ENCODE measurements at places on chromosomes 2 and 18.

DNA sequence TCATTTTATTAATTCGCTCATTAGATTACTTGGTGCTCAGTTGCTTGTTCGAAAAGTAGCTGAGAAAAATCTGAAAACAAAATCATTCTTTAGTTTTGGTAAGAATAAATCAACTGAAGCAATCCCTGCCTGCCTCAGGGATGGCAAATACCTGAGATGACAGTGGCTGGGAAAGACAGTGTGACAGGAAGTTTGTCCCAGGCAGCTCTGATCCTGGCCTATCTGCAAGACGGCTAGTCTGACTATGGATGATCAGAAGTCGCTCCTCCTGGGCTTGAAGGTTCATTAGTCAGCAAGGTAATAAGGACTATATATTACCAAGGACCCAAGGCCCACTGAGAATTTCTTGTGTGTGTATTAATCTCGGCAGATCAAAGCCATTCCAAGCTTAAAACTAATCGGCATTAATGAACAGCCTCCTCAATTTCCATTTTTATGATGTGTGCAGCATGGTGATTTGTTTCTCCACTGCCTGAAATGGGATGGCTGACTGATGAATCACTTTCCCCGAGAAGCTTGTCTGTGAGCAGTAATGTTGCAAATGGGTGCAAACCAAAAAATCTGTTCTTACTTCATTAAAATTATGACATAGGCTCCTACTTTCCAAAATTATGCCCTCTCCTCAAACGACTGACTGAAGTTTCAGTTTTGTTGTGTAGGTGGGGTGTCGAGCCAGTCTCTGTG is 199.9 kb downstream of the ACTR3 start:
- DNase-seq: no peak

- DNase-seq: peak; percentile 77
Measured at GRCh38 chr18:13159579-13159978, 59.0 kb upstream of the LDLRAD4 start.

DNA sequence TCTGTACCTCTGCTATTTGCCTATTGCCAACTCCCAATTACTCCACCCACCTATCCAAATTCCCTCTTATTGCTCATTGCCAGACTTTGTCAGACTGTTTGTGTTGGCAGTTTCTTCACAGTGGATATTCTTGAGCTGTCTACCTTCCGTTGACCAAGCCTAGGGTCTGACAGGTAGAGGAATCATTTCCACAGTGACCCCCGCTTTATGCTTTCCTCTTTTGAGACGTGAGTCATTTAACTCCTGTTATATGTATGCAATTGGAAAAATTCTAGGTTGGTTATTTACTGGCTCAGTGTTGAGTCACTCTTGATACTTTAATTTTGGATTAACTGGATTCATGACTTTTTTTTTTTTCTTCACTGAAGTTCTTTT is 187.7 kb downstream of the IRS1 start:
- DNase-seq: no peak

GRCh38 chr2:136226903-136227302 is 109.0 kb upstream of the CXCR4 start:
- DNase-seq: no peak

DNA sequence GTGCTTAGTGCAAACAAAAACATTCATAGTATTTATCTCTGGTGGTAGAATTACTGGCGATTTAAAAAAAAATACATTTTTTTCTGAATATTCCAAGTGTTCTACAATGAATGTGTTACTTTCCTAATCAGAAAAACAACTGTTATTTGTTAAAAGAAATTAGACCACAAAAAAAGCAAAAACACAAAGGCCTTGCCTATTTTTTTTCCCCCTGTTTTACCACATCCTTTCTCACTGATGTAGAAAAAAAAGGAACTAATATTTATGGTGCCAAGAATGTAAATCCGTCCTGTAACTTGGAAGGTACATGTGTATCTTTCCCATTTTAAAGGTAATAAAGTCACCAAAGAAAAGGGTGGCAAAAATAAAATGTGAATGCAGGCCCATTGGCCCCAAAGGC is 28.4 kb upstream of the MGAT4A start:
- DNase-seq: peak; percentile 86

DNA sequence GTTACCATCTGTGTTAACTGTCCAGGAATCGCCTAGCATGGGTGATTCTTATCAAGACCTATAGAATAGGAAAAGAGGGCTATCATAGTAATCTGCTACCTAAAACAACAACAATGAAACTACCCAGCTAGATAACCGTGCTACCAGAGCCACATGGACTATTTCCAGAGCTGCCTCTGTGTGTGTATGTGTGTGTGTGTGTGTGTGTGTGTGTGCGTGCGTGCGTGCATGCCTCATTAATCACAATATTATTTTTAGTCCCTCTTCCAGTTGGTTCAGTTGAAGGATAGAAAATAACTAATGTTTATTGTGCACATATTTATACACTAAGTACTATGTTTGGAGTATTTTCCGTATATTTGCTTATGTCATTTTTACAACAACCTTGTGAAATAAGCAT is 201.1 kb downstream of the SP3 start:
- DNase-seq: no peak

DNA sequence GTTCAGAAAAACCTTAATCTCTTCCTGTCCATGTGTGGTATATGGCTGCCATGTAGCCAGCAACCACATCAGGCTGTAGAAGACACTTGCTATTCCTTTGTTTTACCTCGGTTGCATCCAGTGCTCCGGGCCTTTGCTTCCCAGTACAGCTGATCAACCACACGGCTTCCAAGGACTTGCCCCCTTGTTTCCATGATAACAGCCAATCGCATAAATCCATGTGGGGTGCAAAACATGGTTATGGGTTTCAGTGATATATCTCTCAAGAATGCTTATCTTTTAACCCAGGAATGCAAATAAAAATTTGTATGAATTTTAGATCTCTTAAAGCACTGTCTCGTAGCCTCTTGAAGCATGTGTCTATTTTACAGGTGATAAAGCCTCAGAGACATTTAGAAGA is 118.3 kb downstream of the MGAT5 start:
- DNase-seq: no peak

- no peak for DNase-seq
Measured at GRCh38 chr18:79635427-79635726, 44.2 kb upstream of the CTDP1 start.

DNA sequence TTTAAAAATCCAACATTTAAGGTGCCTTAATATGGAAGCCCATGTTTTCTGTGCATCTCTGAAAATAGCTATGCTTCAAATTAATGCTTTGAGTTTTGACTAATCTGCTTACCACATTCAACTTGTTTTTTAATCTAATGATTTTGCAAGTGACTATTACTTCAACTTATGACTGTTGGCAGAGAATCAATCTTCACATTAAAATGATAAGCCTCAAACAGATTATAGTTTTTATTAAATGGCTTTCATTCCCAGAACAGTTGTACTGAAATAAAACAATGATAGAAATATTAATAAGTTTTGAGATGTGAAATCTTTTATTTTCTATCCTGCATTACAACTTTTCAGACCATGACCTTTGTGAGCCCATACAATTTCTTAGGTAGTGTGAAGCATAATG is 347.5 kb downstream of the ZNF804A start:
- DNase-seq: no peak

DNA sequence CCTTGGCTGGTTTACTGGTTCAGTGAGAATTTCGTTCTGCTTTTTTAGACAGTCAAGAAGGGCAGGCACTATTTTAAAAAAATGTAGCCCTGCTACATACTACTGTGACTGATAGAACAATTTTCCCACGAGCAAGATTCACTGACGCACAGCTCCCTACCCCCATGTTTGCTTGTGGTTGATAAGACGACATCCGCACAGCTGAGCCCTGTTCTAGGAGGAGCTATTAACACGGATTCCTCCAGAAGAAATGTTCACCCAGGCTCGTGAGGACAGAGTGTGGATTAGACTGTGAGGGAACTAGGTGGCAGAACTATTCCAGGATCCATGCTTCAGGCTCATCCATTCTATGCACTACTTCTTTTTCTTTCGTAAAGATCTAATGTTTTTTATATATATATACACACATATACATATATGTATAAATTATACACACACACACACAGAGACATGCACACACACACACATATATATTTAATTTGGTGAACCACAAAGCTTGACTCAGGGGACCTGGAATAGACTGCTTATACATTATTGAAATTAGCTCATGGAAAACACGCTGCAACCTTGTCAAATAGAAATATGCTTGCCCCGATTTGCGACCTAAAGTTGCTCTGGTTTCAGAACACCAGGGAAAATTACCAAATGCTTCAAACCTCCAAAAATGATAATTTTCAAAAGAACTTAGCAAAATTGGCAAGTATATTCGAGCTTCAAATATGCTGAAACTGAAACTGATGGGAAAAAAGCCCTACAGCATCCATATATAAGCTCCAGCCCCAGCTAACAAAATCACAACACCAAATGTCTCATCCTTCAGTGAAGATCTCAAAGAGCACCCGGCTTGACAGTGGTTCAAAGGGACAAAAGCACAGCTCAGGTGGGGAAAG is 370.4 kb downstream of the SOCS6 start:
- peak; percentile 90 for DNase-seq

GRCh38 chr2:29841386-29842004 is 79.9 kb downstream of the ALK start:
- DNase-seq: peak; percentile 28

DNA sequence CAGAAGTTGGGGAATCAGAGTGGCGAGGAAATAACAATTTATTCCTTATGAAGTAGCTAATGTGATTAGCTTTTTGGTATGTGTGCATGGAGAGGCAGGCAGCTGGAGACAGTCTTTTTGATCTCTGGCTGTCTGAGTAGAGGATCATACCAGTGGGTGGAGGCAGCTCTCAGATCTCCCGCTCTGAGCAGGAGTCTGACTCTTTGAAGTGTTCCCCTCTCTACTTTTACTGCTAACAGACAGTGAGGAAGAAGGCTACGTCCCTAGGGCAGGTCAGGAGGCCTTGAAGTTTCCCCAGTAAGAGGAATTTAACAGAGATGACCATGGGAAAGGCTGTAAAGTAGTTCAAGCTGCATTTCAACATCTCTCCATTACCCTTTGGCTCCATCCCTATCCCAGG is 111.9 kb upstream of the REG3A start:
- no peak for DNase-seq

- peak; percentile 66 for DNase-seq
Measured at GRCh38 chr2:37323781-37324535, 675 bp downstream of the PRKD3 start.

GRCh38 chr2:181656450-181657291 is at the start of gene CERKL:
Gene CERKL (minus strand): TSS chr2:181657105. CDS start chr2:181657006, 99 bp downstream.
- DNase-seq: no peak

DNA sequence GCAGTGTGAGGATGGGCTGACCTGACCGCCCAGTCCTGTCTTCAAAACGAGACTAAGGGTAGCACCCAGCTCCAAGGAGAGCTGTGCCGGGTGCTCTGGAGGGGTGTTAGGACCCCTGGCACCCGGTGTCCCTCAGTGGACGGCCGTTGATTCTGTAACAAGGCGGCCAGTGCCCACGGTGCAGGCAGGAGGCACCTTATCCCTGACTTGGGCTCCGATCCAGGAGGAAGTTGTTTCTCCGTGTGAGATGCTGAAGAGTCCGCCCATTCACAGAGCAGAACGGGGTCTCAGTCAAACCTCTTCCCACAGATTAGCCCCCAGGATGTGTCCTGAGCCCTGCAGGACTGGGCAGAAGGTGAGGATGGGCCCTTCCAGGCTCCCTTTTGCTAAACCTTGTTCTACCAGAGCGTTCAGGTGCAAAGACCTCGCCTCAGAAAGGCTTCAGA is 123.0 kb downstream of the NFATC1 start:
- no peak for DNase-seq

GRCh38 chr2:86249579-86250391 is 50.5 kb downstream of the MRPL35 start:
- peak; percentile 93 for DNase-seq

DNA sequence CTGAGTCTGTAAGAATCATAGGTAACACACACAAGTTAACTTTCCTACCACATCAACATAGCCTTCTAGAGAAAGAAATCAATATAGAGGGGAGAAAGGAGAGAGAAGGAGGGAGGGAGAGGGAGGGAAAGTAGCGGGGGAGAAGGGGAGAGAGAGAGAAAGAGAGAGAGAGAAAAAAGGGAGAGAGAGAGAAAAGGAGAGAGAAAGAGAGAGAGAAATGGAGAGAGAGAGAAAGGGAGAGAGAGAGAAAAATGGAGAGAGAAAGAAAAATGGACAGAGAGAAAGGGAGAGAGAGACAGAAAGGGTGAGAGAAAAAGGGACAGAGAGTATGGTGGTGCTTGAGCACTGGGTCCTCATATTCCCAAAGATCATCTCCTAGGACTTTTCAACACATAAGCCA is 591.7 kb downstream of the ZEB2 start:
- no peak for DNase-seq

GRCh38 chr2:41718705-41719104 is 329.1 kb upstream of the PKDCC start:
- no peak for DNase-seq

DNA sequence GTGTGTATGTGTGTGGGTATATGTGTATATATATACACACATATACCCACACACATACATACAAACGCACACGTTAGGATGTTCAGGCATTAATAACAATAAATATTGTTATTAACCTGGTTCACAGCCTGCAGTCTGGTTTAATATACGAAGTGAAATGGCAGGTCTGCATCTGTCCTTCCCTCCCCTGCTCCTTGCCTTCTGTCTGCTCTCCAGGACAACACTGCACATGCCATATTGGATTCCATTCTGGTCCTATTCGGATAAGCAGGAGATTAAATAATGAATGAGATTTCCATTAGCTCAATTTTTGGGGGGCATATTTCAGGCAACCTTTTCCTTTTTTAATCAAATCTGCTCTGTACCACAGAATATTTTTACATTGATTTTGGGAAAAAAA is 158.0 kb downstream of the CELF4 start:
- DNase-seq: no peak

GRCh38 chr2:179455172-179455524 is 190.5 kb upstream of the SESTD1 start:
- no peak for DNase-seq

DNA sequence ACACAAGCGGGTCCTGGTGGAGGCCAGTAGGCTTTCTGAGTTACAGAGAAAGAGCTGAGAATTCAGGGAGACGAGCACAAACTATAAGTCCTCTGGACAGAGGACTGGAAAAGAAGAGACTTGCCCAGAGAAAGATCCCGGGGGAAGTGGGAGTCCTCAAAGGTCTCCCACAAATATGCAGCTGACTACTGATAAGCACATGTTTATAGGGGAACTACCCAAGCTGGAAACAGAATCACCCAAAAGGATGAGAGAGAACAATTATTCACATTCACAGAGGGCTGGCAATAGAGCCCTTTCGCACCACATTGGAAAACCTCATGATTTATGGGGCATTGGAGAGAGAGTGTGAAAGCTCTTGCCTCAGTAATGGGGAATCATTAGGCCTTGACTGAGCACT is 337.6 kb downstream of the IRS1 start:
- DNase-seq: no peak

DNA sequence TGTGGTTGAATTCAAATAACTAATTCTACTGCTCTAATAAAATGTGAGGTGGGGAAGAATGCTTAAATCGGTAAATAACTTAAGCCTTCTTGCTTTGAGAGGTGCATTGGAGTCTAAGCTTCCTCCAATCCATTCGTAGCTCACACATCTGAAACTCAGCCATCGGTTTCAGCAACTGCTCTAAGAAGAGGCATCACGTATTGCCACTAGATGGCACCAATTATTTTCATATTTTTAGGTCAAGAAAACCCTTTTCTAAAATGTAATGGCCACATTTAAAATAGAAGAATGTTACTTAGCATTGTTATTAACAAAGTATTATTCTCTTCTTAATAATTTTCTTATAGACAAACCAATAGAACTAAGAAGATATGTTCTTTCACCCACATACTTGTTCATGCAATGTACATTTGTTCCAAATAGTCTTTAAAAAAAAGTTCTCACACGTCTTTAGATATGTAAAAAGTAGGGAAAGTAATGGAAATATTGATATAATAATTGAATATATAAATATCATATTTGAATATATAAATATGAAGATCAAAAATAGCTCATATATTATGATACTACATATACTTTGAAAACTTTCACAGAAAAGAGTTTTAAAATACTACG is 229.8 kb downstream of the CCDC178 start:
- peak; percentile 36 for DNase-seq
